ENCODE measurements at places on chromosomes 3 and 15. TPM values are rescaled to one million over a fixed set of nuclear protein-coding genes. Genes with fewer than 3 reads are reported as not detected.

Gene SNX1
- total RNA-seq = 37.2 TPM

Gene HGD
- total RNA-seq = 0.65 TPM

Gene GATM
- total RNA-seq = 0.54 TPM

Gene XIRP1
- not detected for total RNA-seq

Gene RPL39L
- 10.2 TPM for total RNA-seq

Gene GP9
- total RNA-seq = not detected

Gene ASB7
- 16.3 TPM for total RNA-seq
